NCI-H1436 (cell line): ENCODE measurements at places on chromosomes 6 and 20.

DNA sequence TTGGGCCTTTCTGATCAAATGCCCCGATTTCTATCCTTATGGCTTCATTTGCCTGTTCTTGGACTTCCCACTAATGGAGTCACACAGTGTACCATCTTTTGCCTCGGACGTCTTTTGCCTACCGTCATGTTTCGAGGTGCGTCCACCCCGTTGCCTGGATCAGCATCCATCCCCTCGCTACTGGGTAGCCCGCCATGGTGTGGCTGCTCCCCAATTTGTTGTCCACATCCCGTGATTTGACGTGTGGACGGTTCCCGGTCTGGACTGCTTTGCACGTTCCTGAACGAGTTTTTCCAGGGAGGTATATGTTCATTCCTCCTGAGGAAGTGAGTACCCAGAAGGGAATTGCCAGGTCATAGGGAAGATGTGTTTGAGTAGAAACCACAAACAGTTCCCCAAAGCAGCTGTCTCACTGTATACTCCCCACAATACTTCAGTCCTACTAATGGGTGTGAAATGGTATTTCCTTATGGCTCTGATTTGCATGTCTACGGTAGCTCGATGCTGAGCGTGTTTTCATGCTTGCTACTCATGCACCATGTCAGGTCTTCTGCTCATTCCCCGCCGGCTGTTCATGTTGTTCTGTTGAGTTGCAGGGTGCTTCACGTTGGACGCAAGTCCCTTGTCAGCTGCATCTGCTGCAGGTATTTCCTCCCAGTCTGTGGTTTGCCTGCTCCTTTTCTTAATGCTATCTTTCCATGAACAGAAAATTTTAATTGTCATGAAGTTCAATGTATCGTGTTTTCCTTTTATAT is 86.8 kb upstream of the AFDN start:
- DNase-seq: no peak

DNA sequence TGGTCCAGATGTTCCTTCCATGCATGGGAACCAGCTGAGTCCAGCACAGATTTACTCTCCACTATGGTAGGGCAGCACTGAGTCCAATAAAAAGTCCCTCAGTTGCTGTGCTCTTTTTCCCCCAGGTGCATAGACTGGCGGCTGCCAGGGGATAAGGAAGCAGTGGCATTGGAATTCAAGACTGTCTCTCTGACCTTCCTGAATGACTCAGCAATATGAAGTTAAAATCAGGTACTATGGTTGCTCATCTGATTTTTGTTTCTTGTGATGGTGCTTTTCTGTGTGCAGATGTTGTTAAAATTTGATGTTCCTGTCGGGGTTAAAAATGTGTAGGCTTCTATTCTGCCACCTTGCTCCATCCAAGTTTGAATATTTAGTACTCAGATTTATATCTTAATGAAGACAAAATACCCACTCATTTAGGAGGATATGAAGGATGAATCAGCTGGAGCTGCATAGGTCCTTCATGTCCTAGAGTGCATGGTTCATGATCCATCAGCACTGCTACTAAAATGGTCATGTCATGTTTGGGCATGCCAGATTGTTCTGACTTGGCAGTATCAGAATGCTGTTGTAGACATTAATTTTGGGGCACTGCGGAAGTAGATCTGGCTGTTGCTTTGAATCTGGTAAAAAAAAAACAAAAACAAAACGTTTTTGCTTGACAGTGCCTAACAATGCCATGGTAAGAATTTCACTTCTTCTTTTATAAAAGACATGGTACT is 321.2 kb upstream of the MAP3K7 start:
- no peak for DNase-seq

DNA sequence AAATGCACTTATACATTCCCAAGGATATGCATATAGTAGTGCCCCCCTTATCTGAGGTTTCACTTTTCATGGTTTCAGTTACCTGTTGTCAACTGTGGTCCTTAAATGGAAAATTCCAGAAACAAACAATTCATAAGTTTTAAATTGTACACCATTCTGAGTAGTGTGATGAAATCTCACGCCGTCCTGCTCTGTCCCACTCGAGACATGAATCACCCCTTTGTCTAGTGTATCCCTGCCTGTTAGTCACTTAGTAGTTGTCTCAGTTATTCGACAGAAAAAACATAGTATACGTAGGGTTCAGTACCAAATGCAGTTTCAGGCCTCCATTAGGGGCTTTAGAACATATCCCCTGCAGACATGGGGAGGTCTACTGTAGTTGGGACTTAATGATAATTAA is 57.0 kb downstream of the MAP1LC3A start:
- DNase-seq: no peak

DNA sequence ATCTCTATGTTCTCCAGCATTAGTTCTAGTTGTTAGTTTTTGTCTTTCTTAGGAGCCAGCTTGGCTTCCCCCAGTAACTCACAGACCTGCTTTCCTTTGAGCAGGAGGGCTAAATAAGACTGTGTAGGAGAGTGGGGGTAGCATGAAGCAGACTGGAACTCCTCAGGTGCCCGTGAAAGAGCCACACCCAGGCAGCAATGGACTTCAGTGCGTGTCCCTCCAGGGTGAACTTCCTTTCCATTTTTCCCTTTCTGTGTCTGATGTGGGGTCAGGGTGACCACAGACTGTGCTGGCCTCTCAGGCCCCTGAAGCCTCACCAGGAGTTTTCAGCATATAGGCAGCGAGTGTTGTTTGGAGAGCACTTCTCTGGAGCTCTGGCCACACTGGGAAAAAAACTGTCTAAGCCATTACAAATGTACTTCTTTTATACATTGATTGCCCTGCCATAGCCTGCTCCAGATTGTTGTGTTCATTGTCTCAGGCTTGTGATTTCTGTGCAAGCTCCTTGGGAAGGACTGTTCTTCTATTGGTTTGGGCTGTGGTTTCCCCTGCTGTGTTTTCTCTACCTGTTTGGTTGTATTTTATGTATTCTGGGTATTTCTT is 55.7 kb downstream of the SH3BGRL2 start:
- DNase-seq: no peak

- no peak for DNase-seq
These were observed 102.0 kb upstream of the TNFAIP3 start for GRCh38 chr6:137765059-137765458.
